ENCODE measurements at places on chromosomes 3 and 15. TPM values are rescaled to one million over a fixed set of nuclear protein-coding genes. Genes with fewer than 3 reads are reported as not detected.

Gene PLA2G4E
- not detected for total RNA-seq

DNA sequence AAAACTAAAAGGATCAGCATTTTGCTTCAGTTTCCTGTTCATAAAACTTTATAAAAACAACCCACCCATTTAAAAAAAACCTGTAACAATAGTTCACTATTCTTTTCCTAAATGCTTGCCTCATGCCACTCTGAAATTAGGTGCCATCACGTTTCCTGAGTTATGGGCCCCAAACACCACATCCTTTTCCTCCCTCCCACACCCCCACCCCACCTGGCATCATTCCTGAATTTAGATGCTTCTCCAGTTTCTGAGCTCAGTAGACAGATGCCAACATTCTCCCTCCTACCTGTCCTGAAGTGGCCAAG, 11.9 kb upstream of the ARHGEF3 start:
- DNase-seq, result no peak

DNA sequence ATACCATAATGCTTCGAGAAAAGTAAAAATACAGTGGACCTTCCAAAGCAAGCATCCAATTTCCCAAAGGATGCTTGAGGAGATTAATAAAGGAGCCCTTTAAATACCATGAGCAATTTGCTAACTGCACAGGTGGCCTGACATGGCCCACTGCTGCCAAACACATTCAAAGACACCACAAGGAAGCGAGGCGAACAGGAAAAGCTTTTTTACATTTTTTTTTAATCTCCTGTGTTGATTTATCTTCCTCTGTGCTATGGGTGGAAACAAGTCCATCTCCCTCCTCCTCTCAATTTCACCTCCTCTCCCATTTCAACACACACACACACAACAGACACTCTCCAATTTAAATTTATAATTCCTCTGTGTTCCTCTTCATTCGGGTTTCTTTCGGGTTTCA, 243.4 kb downstream of the IGSF11 start:
- DNase-seq, result no peak

DNA sequence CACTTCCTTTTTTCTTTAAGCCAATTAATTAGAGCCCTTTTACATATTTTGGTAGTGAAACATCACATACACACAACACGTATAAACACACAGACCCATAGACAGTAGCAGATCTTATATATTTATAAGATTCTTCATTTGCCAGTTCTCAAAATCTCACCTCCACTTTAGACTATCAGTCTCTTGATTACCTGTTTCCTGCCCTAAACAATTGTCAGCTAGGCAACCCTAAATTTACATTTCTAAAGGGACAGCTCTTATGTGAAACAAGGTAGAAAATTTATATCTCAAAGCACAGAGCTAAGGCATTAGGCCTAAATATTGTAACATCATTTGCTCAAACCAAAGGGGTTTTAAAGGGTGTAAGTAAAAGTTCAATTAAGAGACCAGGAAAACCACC, 28.9 kb downstream of the SETMAR start:
- no peak for DNase-seq

- no peak for DNase-seq
These were observed 133.0 kb upstream of the NR2E3 start for GRCh38 chr15:71677352-71677751.

Gene RAB27A
- total RNA-seq, result 9.0 TPM

DNA sequence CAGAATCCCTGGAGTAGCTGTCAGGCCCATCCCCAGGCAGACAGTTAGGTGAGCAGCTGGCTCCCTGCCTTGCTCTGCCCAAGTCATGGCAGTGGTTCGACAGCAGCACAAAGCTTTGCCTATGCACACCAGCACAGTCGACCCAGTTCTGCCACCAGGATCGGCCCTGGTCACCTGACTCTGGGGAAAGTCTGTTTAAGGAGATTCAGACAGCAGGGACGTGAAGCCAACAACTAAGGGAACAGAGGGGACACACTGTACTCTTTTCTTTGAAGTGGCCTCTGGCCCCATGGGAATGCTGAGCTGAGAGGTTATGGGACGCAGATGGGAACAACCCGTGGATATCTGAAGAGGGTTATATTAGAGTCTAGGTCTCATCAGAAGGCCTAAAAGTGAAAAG, 134.8 kb downstream of the CHDH start:
- DNase-seq, result no peak

DNA sequence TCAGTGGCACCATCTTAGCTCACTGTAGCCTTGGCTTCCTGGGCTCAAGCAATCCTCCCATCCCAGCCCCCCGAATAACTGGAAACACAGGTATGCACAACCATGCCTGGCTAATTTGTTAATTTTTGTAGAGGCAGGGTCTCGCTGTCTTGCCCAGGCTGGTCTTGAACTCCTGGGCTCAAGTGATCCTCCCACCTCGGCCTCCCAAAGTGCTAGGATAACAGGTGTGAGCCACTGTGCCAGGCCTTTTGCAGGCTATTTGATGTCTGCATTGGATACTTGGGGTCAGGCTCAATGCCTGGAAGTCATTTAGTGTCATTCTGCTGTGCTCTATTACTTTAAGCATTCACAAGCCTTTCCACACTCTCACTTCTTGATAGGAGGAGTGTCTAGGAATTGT, 17.6 kb downstream of the LIMD1 start:
- DNase-seq, result no peak

Gene APBA2
- total RNA-seq, result 11.2 TPM

GRCh38 chr3:53624061-53624857, 129.8 kb downstream of the CACNA1D start:
- DNase-seq, result no peak

- DNase-seq, result peak; percentile 65
These were observed 18.8 kb downstream of the PSTPIP1 start for GRCh38 chr15:77013776-77014131.

Gene FOXL2
- 0.22 TPM for total RNA-seq

DNA sequence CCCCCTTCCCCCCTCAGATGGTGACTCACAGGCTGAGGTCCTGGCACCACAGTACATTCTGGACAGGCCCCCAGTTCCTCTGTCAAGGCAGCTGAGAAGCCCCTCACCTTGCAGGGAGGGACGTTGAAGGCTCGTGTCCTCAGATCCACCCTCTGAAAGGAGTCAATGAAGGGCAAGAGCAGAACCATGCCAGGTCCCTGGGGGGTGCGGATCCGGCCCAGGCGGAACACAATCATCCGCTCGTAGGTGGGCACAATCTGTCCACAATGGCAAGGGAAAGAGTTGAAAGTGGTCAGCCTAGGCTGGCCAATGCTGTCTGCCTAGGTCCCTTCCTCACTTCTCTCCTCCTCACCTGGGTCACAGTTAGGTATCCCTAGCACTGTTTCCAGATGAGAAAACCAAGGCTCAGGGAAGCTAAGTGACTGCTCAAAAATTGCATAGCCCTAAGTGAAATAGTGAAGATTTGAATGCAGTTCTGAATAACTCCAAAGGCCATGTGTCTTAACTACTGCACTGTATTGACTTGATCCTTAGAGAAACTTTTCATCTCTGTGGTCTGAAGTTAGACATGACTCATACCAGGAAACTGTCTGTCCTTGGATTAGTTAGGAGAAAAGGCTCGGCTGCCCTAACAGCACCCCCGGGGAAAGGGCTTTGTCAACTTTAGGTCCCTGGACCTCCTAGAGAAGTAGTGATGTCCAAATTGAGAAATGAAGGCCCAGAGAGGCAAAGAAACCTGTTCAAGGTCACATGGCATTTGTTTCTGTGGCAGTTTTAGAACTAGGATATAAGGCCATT, 2.9 kb downstream of the STOML1 start:
- peak; percentile 88 for DNase-seq

Gene MAP6D1
- 0.30 TPM for total RNA-seq

GRCh38 chr3:149198611-149199010, 23.0 kb downstream of the CP start:
- DNase-seq, result peak; percentile 32

Gene HYAL3
- total RNA-seq, result 3.0 TPM

GRCh38 chr3:161273589-161274218, 52.6 kb downstream of the NMD3 start:
- DNase-seq, result peak; percentile 46

GRCh38 chr3:52535411-52536111, 844 bp upstream of the UQCC5 start:
- no peak for DNase-seq

GRCh38 chr15:45113380-45113990, 487 bp downstream of the DUOX2 start:
- no peak for DNase-seq

- DNase-seq, result no peak
These were observed 98.6 kb upstream of the ARHGEF26 start for GRCh38 chr3:154022606-154023005.

DNA sequence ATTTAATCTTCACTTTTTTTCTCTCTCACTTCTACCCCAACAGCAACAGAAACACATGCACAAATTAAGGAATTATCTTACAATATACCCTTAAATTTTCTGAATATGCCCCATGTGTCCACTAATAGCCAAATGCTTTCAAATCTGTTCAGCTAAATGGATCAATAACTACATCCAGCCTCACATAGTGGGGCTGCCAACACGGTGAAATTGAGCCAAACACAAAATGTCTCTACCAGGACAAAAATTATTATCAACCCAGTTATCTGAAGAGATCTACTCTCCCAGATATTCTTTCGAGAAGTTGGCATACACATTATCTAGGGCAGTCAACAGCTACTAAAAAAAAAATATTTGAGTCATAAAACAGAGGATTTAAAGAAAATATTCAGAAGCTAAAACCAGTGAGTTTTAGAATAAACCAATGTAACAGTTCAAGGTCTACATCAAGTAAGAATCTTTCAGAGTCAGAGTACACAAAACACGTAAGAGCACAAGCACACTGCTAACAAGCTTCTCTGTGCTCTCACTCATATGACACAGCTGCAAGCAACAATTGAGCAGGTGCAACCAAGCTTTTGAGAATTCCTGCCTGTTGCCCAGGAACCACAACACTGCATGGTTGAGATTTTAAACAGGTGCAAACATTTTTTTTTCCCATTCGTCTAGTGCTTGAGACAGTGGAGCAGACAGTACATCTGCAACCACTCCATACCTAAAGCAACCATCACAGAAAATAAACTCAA, 247.7 kb downstream of the ZBTB20 start:
- no peak for DNase-seq

Data from M059J (cell line).